ENCODE measurements at places on chromosomes 1 and 21.

DNA sequence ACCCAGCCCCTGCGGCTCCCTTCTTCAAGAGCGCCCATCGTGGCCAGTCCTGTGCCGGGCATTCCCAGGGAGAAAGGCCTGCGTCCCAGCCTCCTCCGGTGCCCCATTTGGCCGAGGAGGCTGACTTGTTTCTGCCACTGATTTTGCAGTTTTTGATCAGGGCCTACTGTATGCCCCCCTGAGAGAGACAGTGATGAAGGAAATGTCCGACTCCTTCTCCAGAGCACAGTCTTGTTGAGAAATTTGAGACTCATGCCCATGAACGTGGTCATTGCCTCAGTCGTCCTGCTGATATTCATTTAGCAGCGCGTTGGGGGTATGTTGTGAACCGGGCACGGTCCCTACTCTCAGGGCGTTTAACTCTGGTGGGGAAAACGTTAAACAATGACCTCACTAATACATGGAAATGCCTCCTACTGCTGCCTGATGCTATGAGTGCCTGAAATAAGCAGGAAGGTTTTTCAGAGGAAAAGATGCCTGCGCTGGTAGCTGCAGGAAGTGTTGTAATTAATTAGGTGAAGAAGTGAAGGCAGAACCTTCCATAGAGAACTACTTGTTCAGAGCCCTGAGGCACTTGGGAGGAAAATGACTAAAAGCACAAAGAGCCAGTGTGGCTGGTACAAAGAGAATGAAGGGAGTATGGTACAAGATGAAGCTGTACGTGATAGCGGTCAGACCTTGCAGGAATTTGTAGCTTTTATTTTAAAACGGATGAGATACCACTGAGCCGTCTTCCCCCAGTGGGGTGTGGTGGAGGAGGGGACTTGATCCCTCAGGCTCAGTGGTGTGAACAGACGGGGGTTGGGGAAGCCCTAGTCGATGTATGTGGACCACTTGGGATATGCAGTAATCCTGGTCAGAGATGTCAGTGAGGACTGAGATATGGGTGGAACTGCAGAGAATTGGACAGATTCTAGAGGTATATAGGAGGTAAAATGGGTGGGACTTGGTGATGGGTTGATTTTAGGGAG is 730 bp downstream of the ZCCHC17 start:
- no peak for DNase-seq

DNA sequence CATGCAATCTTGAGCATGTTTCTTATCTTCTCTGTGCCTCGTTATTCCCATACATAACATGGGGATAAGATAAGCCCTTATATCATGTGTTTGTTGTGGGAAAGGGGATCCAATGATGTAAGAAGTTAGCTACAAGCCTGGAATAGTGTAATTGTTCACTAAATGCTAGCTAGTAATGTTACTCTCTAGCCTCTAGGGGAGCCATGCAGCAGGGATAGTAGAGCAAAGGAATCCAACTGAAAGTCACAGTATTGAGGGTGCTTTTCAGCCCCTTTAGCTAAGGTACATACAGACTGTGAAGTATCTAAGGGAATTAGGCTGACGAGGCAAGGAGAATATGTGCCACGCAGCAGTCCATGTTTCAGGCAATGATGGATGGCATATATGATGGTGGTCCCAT is 46.9 kb downstream of the IL23R start:
- no peak for DNase-seq

GRCh38 chr1:83882906-83883305 is 116.0 kb downstream of the TTLL7 start:
- DNase-seq: no peak

DNA sequence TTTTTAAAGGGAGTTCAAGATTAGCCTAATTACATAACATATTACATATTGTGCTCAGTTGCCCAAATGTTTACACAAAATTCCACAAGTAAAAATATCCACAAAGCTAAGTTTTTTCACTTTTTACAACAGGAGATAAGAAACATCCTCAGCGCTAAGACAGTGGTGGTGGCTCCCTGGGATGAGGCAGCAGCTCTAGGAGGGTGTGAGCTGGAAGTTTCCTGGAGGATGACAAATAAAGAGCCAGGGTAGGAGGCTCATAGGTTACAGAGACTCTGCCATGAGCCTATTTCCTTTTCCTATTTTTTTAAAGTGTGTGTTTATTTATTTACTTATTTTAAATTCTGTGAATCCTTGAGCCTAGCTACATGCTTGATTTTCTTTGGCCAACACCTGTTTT is 91.7 kb downstream of the COL24A1 start:
- DNase-seq: no peak

GRCh38 chr21:15144026-15144425 is 79.2 kb upstream of the NRIP1 start:
- no peak for DNase-seq

- peak; percentile 11 for DNase-seq
Observed at GRCh38 chr1:39081271-39082009, 55.3 kb downstream of the NDUFS5 start.

- no peak for DNase-seq
Observed at GRCh38 chr1:115479055-115479482, 141.0 kb upstream of the NGF start.

DNA sequence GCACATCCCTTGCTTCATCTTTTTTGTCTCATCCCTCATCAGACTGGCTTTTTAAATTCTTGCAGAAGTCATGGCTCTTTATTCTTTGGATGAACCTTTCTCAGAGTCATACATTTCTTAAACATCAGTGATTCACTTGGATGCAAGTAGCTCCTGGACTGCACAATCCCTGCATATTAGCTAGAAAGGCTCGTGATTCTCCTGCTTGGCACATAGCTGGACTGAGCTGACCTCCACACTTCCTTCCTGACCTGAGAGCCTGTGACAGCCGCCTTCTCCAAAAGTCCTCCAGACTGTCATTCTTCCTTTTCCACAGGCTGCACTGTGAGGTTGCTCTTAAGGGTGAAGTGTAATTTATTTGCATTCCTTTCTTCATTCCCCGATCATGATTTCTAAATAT is 109.4 kb downstream of the RGL1 start:
- no peak for DNase-seq

- DNase-seq: no peak
Observed at GRCh38 chr1:54640863-54641836, at the start of gene MROH7. MROH7 (plus strand) TSS chr1:54641786; CDS start chr1:54652927, 11,141 bp downstream.

DNA sequence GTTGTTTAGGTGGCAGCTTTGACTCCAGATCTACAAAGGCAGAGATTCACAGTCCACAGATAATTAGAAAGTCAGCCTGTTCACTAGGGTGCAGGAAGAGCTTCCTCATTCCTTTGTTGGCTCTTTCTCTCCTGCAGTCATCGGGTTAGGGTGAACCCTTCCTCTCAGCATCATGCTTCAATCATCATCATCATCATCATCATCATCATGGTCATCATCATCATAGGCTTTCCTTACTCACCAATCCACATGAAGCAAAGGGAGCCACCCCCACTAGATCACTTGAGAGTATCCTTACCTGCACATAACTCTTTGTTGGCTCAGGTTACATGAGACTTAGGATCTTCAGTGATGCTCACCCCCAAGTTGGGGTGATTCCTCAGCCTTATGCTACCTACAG is 19.0 kb downstream of the MPZ start:
- DNase-seq: no peak
